Activated CD4-positive, alpha-beta memory T cell treated with anti-CD3 and anti-CD28 coated beads, Interleukin-2, amount 10 ng/mL, durations not matched to agents 7 days and 5 days (primary cell): ENCODE measurements at places on chromosomes 3 and 15. TPM values are rescaled to one million over a fixed set of nuclear protein-coding genes. Genes with fewer than 3 reads are reported as not detected.

GRCh38 chr15:41799488-41799805 lies 25.2 kb downstream of the MAPKBP1 start:
- H3K4me1 ChIP-seq, result peaks cover 17% of the 10 kb centered on the region
- H3K36me3 ChIP-seq, result peaks cover 20% of the 10 kb centered on the region
- no peak for DNase-seq
- no peak overlapping the region for H3K27ac ChIP-seq
- no peaks in the 10 kb centered on the region for H3K27me3 ChIP-seq

DNA sequence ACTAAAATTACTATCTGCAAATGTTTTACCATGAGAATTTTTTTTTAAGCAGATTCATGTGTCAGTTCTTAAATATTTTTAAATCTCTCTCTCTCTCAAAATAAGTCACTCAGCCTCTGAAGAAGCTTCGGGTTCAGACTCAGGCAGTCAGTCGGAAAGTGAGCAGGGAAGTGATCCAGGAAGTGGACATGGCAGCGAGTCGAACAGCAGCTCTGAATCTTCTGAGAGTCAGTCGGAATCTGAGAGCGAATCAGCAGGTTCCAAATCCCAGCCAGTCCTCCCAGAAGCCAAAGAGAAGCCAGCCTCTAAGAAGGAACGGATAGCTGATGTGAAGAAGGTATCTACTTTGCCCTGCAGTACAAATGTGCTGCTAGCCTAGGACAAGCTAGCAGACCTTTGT lies 24.1 kb downstream of the CHD2 start:
- peak overlapping the region; percentile 11 for H3K27ac ChIP-seq
- H3K27me3 ChIP-seq, result no peaks in the 10 kb centered on the region
- no peak for DNase-seq
- peaks cover 75% of the 10 kb centered on the region for H3K4me1 ChIP-seq

DNA sequence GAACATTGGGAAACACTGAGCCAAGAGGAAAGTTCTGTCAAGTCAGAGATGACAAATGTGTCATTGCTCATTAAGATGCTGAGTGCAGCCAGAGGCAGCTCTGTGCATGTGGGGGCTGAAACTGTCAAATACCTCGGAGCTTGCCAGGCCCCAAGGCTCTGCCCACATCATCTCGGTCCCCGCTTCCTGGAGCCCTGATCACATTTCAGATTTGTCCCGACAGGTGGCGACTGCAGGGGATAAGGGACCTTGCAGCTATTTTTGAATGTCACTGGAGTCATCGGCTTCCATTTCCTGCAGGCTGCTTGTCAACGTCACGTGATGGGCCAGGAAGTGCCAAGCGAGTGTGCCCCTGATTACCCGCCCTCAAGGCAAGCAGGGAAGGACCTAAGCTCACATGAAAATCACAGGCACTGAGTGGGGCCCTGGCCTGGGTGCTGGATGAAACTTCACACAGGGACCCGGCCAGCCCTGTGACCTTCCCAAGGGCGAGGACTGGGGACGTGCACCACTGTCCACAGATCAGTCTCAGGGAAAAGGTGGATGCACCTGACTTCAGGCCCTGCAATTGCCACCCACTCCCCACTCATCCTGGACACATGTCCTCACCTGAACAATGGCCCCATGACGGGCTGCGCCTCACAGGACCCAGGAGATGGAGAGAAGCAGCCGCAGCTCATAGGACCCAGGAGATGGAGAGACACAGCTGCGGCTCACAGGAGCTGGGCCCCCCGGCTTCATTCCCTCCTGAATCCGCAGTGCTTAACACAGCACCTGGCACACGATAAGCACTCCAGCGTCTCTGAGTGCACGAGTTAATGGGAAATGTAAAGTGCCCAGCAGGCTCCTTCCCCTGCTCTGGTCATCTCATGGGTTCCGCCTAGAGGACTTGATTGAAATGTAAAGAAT lies 73.4 kb downstream of the NUP210 start:
- H3K36me3 ChIP-seq, result peaks cover 88% of the 10 kb centered on the region
- peaks cover 49% of the 10 kb centered on the region for H3K4me1 ChIP-seq
- no peak overlapping the region for H3K4me3 ChIP-seq

GRCh38 chr15:45023659-45024225 lies 747 bp downstream of the SORD start:
- peaks cover 10% of the 10 kb centered on the region for H3K4me1 ChIP-seq
- no peaks in the 10 kb centered on the region for H3K36me3 ChIP-seq
- H3K27me3 ChIP-seq, result peaks cover 18% of the 10 kb centered on the region

The AHSG gene
- total RNA-seq, result not detected
